ENCODE measurements at places on chromosomes 5 and 9.

GRCh38 chr9:83032065-83032625, 30.8 kb downstream of the RASEF start:
- DNase-seq, result no peak

- DNase-seq, result no peak
Observed at GRCh38 chr5:73438645-73439470, 9.7 kb downstream of the FOXD1 start.

DNA sequence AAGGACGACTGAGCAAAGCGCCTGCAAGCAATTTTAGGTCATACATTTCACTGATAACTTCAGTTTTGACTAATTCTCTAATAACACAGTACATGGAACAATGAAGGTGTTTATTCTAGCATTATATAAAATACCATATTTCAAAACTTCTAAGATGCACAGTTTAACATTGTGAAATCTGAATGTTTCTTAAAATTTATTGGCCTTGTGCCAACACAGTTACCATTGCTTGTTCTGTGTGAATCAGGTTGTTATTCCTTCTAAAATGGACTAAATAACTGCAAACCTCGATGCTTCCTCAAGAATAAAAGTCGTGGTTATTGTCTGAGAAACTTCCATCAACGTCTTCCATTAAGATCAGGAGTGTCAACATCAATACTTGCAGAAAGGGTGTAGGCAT, 8.0 kb downstream of the MCC start:
- no peak for DNase-seq

DNA sequence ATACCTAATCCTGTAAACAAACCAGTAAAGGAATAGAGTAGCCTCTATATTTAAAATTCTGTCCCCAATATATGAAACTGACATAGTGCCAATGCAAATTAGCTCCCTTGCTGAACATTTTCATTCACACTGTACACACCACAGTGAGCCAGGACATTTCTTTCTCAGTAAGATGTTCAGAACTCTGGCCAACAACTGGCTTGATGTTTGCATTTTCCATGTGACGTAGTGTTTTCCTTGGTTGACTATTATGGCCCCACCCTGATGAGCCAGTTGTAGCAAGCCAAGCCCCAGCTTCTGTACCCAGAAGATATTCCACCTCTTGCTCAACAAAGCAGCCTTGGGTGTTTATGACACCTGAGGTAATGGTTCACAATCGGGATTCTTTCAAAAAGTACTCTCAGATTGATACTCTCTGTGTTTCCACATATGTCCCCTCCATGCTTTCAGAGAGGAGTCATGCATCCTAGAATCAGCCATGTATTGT, 17.7 kb upstream of the ANXA1 start:
- DNase-seq, result no peak

GRCh38 chr5:37043693-37044092, 167.1 kb downstream of the NIPBL start:
- no peak for DNase-seq

DNA sequence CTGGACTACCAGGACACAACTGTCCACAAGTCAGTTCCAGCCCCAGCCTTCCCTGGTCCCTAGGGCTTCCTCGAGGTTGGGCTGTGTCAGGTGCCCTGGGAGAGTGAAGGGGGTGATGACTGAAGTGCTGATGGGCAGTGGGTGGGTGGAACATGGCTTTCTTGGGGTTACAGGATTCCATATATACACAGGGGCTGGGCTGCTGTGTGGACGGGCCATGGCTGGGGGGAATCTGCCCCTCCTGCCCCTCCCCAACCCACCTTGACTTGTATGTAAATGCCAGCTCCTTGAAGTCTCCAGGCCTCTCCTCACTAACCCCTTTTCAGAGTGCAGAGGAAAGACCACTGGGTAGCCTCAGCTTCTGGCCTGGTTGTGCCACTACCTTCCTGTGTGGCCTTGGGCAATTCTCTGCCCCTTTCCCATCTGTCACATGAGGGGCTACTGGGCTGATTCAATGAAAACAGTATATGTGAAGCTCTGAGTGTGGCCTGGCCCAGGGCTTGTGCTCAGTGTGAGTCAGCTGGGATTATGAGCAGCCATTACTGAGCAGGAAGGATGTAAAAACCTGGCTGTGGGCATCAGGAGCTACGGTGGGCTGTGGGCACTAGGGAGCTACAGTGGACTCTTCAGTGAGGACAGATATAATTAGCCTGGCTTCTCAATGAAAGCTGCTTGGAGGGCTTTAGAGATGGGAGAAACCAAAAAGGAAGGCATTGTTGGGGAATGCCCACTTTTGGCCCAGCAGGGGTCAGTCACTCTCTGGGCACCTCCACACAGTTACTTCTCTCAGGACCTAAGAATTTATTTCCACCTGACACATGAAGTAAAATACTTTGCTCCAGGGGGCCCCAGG, 23.3 kb downstream of the PITX1 start:
- no peak for DNase-seq

GRCh38 chr5:27252911-27253310, 214.5 kb upstream of the CDH9 start:
- no peak for DNase-seq

DNA sequence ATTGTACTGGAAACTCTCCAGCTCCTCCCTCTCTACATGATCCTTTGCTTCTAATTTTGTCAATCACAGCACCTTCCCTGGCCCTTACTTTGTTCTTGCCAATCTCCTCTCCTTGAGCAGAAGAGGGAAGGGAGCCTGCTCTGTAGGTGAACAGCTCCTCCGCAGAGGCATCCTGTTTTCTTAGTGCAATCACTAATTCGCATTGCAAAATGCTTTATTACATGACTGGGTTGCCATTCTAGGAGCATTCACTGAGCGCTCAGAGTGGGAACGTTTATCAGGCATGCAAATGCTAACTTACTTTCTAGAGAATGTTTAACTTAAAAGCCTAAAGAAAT, 416 bp upstream of the SNX18 start:
- no peak for DNase-seq

Data from HCT116 (cell line).